ENCODE measurements at places on chromosomes 5 and 9. TPM values are rescaled to one million over a fixed set of nuclear protein-coding genes. Genes with fewer than 3 reads are reported as not detected.
A peak's percentile ranks its signal among the peaks of the same experiment; 100 is the strongest.

GRCh38 chr9:249025-249424 lies 34.4 kb downstream of the DOCK8 start:
- H3K27ac ChIP-seq = no peak overlapping the region
- H3K27me3 ChIP-seq = peaks cover 2% of the 10 kb centered on the region
- H3K4me3 ChIP-seq = no peak overlapping the region
- no peaks in the 10 kb centered on the region for H3K4me1 ChIP-seq
- DNase-seq = no peak
- no peaks in the 10 kb centered on the region for H3K36me3 ChIP-seq

DNA sequence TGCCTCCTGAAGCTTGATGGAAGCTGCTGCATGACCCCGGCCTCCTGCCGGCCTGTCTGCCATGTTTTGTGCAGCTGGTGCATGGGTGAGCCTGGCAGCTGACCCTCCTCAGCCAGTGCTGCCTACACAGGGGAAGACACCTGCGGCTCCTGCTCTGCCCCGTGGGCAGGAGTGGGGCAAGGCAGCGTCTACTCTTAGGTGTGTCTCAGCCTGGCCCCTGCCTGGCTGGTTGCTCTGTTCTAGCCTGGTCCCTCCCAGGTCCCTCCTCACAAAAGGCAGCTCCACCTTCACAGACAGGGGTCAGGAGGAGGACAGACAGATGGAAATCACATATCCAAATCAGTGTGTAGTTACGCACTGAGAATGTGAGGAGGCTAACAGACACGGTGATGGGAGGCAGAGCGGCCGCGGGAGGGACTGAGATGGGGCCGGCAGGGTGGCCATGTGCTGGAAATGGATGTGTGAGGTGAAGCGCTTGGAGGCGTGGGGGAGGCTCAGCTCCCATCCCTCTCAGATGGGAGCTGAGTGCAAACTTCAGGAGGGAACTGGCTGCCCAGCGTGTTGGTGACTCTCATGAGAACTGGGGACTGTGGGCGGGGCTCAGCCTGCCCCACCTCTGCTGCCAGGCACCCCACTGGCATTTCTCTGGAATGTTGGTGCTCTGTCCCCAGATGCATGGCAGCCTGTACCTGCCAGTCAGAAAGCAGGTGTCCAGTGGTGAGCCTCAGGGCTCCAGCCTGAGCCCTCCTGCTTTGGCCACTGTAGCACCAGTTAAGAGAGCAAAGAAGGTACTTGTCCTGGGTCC lies 43.4 kb downstream of the PPARGC1B start:
- no peaks in the 10 kb centered on the region for H3K36me3 ChIP-seq
- peaks cover 15% of the 10 kb centered on the region for H3K27me3 ChIP-seq
- no peak overlapping the region for H3K4me3 ChIP-seq
- no peak overlapping the region for H3K27ac ChIP-seq
- H3K4me1 ChIP-seq = peaks cover 25% of the 10 kb centered on the region

GRCh38 chr9:127731938-127732337 lies 3.2 kb downstream of the TOR2A start:
- no peak for DNase-seq
- H3K4me3 ChIP-seq = no peak overlapping the region
- H3K27ac ChIP-seq = no peak overlapping the region
- H3K27me3 ChIP-seq = peaks cover 2% of the 10 kb centered on the region

GRCh38 chr9:14424289-14424688 lies 110.3 kb upstream of the NFIB start:
- no peak overlapping the region for H3K4me3 ChIP-seq
- no peak overlapping the region for H3K27ac ChIP-seq
- no peaks in the 10 kb centered on the region for H3K4me1 ChIP-seq
- H3K36me3 ChIP-seq = no peaks in the 10 kb centered on the region
- DNase-seq = no peak

DNA sequence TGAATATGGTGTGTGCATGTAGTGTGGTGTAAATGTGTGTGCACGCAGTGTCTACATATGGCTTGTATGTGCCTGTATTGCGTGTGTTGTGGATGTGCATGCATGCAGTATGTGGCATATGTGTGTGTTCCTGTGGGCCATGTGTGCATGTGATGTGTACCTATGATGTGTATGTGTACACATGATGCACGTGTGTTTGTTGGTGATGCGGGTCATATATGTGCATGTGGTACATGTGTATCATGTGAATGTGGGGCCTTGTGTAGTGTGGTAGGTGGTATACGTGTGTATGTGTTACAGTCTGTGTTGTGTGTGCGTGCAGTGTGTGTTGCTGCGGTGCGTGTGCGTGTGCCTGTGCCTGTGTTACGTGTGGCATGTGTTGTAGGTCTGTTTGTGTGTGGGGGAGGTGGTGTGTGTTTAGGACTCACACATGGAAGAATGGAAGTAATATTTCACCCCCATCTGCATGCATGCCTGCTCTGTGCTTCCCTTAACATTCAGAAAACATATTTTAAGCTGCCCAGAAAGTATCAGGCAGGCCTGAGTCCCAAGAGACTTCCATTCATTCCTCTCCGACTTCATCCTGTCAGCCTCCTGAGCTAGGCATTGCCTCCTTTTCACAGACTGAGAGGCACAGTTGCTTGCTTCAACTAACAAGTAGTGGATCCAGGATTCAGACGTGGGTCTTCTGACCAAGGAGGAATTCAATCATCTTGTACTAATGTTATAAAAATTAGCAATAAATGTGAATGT lies 55.4 kb upstream of the RUFY1 start:
- no peak for DNase-seq
- H3K4me3 ChIP-seq = peak overlapping the region; percentile 9
- H3K27ac ChIP-seq = no peak overlapping the region
- peaks cover 26% of the 10 kb centered on the region for H3K4me1 ChIP-seq

DNA sequence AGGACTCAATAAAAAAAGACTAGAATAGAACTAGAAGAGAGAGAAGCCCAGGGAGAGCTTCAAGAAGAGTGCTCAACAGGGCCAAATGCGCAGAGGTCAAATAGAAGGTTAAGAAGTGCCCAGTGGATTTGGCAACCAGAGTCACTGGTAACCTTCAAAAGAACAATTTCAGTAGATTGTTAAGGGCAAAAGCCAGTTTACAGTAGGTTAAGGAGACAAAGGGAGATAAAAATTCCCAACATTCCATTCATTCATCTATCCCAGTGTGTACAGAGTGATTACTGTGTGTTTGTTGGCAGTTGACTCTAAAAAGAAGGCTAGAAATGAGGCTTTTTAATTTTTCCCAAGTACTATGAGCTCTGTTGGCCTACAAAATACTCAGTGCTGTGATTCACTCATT lies 69.4 kb downstream of the RIGI start:
- H3K27ac ChIP-seq = no peak overlapping the region
- no peak for DNase-seq
- H3K27me3 ChIP-seq = no peaks in the 10 kb centered on the region
- no peaks in the 10 kb centered on the region for H3K36me3 ChIP-seq

Gene BTNL8
- total RNA-seq = not detected

Data from glutamatergic neuron (in vitro differentiated cells).